ENCODE measurements at places on chromosomes 12 and 14.

DNA sequence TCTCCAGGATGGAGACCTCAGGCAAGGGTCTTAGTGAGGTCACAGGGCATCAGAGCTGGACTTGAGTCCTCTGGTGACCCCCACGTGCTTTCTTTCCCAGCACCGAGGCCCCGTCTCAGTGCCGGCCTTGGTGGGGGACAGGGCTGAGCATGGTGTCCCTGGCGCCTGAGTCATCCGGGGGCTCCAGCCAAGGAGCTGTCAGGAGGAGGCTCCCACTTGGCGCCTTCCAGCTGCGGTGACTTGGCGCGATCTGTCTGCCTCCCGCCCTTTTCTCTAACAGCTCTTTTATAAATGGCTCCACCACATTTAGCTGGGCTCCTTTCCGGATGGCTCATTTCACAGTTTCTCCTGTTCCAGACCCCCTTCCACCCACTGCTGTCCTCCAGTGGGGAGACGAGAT lies 60.4 kb downstream of the PRMT8 start:
- DNase-seq, result no peak

DNA sequence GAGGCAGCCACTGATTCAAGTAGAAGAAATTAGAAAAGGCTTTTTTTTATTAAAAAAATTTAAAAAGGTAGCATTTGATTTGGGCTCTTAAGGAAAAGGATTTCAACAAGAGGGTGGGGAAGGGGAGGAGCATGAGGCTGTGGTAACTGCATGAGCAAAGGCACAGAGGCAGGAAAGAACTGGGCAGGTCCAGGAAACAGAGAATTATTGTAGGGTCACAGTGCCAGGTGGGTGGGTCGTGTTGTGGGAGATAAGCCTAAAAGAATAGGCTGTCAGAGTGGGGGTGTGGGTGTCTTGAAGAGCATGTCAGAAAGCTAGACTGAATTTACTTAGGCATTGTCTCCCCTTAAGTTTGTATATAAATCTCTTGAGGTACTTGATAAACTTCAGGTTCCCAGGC lies 7.8 kb downstream of the LIMA1 start:
- no peak for DNase-seq

DNA sequence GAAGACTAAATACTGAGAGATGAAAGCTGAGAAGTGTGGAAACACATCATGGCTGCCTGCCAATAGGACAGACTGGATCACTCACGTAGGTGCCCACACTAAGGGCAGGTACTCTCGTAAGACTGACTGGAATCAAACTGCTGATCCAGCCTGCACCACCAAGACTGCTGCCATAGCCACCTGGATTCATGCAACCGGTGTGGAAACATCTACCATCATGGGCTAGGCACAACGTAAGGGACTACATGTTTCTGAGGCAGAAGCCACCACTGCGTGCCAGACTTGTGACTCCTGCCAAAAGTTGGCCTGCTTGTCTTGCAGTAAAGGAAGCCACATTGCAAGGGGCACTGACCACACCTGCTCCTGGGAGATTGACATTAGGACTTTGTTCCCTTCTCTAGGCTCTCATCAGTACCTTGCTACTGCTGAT lies 3.8 kb downstream of the POMT2 start:
- DNase-seq, result no peak

- no peak for DNase-seq
These were observed 4.1 kb upstream of the WIF1 start for GRCh38 chr12:65125247-65125646.

- no peak for DNase-seq
These were observed 88.8 kb downstream of the SLC25A21 start for GRCh38 chr14:37083599-37083998.
